Activated CD4-positive, alpha-beta T cell treated with anti-CD3 and anti-CD28 coated beads for 4 hours (primary cell): ENCODE measurements at places on chromosomes 6 and 20.

GRCh38 chr6:47535316-47536225, 58.0 kb downstream of the CD2AP start:
- no peak for DNase-seq

DNA sequence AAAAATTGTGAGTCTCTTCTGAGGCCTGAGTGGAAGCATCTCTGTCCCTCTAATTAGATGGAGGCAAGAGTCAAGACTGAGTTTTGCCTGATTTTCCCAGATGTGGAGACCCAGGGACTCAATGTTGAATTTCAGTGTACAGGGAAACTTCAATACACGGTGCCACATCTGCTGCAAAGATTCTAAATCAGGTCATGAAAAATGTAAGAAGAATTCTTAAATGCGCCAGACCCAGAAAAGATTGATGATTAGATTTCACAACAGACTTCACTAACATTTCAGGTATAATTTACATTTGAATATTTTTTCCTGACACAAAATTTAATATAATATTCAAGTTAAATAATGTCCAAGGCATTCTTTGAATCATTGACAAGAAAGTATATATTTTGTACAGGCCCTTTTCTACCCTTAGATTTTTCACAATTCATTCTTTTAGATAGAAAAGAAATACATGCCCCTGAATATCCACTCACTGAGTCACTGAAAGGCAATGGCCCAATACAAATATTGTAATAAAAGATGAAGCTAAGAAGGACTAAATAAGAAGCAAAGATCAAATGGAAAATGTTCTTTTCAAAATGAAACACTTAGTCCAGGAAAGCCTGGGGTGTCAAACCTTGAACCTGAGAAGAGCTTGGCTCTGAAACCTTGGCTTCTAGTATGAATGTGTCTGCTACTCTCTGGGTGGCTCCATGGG, 18.2 kb upstream of the HDGFL1 start:
- DNase-seq: no peak

DNA sequence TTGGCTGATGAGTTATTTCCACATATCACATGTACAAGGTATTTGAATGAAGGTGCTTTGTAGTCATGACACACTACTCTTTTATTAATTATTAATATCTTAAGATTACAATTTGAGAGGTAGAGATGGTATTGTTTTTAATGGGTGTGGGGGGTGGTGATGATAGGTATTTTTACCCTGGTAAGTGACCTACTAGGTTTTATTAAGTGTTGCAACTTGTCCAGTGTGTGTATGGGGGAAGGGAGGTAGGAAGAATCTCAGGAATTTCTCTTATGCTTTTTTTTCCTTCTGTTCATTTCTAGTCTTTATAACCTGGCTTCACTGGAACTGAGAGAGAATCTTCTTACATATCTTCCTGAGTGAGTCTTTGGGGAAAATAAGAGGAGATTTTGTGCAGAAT, 101.4 kb downstream of the LRRC1 start:
- no peak for DNase-seq

DNA sequence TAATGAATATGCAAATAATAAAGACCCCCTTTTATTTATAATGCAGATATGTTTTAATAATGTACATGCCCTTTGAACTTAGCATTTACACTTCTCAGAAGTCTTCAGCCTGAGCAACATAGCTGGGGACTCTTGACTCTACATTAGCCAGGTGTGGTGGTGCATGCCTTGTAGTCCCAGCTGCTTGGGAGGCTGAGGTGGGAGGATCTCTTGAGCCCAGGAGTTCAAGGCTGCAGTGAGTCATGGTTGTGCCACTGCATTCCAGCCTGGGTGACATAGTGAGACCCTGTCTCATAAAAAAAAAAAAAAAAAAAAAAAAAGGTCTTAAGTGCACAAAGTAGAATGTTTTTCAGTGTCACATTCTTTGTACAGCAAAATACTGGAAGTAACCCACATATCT, 17.3 kb upstream of the MAPK13 start:
- DNase-seq: no peak

DNA sequence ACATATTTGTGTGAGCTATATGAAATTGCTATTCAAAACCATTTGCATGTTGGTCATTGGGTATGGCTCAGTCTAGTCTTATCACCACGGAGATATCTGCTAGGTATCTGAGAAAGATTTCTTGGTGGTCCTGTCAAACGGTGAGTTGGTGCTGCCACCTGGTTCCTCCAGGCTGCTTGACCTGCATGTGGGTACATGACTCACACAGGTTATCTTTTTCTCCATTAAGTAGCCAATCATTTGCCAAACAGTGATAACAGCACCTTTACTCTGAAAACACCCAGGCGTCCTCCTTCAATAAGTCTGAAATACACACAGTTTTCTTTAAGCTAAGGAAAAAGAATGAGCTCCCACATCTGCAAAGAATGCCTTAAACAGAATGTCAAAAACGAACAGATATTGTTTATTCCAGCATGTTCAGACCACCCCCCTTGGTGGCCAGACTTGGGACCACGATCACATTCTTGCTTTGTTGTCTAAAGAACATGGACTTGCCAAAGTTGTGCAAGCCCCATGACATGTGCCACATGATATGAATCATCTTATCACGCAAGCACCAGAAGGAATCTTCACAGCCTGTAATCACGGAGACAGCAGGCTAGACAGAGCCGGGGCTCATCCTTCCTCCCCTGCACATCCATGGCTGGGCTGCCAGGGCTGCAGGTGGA, 200.7 kb upstream of the THBS2 start:
- no peak for DNase-seq

GRCh38 chr6:45787384-45787783, 228.3 kb downstream of the CLIC5 start:
- DNase-seq: no peak

DNA sequence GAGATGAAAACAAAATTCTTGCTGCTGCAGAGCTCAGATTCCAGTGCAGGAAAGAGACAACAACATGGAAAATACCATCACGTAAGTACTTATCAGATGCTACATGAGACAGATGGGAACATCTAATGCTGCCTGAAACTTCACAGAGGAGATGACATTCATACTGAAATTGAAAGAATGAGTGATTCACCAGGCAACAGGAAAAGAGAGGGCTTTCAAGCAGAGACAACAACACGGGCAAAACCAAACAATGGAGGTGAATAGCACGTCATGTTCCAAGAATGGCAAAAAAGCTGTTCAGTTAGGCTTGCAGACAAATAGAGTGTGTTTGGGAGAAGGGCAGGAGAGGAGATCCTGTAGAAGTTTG, 39.3 kb downstream of the GTF2H5 start:
- DNase-seq: peak; percentile 12

DNA sequence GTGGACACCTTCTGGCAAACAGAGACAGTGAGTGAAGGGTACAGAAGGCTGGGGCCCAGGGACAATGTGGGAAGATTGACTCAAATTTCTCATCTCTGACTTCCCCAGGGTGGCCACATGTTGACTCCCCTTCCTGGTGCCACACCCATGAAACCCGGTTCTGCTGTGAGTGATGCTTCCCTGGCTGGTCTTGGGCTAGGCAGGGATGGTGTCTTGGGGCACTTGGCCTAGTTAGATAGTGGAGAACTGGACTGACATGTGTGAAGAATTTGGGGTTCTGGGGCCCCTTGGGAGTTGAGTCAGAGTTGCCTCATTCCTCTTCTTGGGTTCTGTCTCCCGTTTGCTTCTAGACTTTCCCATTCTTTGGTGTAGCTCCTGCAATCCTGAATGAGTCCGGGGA, 34.2 kb downstream of the GSS start:
- no peak for DNase-seq

- DNase-seq: no peak
Observed at GRCh38 chr6:118403036-118403435, 145.1 kb upstream of the PLN start.

DNA sequence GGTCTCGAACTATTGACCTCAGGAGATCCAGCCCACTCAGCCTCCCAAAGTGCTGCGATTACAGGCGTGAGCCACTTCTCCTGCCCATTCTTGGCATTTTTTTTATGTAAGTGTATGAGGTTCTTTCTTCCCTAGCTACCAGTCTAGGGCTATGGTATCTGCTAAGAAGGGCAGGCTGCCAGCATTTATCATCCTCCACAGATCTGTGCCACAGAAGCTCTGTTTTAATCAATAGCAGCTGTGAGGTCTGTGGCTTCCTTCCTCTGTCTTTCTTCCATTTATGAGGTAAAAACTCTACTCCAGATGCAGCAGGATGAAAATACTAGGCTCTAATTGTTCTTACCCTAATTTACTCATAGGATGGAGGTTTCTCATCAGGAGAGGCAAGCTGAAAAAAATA, 1382.4 kb upstream of the ADGRB3 start:
- no peak for DNase-seq

DNA sequence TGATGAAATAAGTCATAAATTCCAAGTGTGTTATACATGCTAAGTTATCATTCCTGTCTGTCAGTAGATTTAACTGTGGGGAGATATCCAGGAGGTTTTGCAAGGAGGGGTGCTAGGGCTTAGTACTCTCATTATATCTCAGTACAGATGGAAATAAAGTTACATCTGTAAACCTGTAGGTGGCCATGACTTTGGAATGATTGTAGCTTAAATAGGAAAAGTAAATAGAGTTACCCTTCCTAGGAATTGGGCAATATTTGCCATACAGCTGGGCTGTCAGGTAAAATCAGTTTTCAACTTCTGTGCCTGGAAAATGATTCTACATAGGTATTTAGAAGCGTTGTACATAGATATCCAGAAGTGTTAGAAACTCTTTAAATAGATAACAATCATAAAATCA, 19.8 kb upstream of the TGM3 start:
- no peak for DNase-seq

- no peak for DNase-seq
Observed at GRCh38 chr20:50398821-50399554, 111.2 kb upstream of the PTPN1 start.

GRCh38 chr6:152636021-152636608, 1.0 kb downstream of the SYNE1 start:
- no peak for DNase-seq

DNA sequence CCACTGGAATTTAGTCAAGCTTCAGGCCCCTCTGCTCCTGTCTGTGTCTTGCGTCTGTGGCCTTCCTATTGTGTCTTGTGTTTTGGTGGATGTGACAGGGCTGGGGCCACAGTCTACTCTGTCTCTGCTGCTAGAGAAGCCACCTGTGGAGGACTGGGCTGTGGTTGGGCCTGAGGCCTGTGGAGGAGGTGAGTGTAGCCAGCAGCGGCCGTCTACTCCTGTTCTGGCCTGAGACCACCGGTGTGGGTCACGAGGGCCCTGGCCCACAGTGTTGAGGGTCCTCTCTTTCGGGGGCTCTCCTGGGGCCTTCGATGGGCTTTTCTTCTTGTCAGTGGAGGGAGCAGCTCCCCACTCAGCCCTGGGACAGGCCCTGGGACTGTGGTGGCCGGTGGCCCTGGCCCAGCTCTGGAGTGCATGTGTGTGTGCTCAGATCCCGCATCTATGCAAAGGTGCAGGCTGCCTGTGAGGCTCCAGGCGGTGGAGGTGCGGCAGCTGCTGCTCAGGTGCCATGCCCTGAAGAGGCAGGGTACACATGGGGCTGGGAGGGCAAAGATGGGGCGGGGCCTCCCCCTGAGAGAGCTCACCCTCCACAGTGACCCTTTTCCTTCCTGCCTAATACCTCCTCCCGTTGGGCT, 20.8 kb downstream of the SDCBP2 start:
- DNase-seq: no peak

GRCh38 chr20:49210101-49210756, 9.0 kb upstream of the DDX27 start:
- DNase-seq: no peak

- no peak for DNase-seq
Observed at GRCh38 chr20:63463400-63464288, 8.8 kb downstream of the KCNQ2 start.

DNA sequence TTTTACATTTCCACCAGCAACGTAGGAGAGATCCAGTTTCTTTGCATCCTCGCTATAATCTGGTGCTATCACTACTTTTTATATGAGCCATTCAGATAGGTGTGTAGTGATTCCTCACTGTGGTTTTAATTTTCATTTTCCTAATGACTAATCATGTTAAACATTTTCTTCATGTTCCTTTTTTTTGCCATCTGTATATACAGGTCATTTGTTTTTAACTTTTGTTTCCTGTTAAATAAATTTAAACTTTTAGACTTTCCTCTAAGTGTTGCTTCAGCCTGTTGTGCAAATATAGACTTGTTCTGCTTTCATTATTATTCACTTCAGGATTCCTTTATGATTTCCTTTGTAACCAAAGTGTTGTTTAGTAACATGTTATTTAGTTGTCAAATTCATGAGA, 697.4 kb downstream of the PTPRT start:
- DNase-seq: no peak

DNA sequence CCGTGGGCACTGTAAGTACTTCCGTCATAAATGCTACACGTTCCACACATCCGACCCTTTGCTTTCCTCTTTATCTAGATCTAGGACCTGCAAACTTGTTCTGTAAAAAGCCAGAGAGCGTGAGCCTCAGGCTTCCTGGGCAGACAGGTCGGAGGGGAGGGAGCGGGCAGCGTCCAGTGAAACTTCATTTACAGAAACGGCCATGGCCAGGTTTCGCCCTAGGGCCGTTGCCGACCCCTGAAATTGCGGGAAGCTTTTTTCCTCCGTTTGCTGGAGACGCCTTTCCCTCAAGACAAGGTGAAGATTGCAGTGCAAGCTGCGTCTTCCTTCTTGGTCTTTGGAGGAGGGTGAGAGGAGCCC, 155.4 kb downstream of the DLL1 start:
- DNase-seq: no peak

- no peak for DNase-seq
Observed at GRCh38 chr6:36361071-36361470, 24.4 kb upstream of the BNIP5 start.

DNA sequence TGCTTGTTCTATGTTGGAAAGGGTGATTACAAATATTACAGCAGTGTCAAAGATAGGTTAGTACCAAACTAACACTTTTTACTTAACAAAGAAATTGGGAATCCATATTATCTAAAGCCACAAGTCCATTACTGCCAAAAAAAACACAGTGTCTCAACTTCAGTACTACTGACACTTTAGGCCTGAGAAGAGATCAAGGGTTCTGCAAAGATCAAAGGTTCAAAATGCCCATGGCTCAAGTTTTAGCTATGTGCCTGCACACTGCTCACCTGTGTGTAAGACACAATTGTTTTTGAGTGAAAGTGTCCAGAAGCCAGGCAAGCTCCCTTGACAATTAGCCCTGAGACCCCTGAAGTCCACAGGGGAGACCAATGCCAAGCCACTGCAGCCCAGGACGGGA, 132.6 kb downstream of the ZMYND8 start:
- DNase-seq: no peak

- no peak for DNase-seq
Observed at GRCh38 chr6:45704056-45704800, 311.4 kb downstream of the CLIC5 start.
